AG10803 (cell line): ENCODE measurements at places on chromosomes 3 and 15.

DNA sequence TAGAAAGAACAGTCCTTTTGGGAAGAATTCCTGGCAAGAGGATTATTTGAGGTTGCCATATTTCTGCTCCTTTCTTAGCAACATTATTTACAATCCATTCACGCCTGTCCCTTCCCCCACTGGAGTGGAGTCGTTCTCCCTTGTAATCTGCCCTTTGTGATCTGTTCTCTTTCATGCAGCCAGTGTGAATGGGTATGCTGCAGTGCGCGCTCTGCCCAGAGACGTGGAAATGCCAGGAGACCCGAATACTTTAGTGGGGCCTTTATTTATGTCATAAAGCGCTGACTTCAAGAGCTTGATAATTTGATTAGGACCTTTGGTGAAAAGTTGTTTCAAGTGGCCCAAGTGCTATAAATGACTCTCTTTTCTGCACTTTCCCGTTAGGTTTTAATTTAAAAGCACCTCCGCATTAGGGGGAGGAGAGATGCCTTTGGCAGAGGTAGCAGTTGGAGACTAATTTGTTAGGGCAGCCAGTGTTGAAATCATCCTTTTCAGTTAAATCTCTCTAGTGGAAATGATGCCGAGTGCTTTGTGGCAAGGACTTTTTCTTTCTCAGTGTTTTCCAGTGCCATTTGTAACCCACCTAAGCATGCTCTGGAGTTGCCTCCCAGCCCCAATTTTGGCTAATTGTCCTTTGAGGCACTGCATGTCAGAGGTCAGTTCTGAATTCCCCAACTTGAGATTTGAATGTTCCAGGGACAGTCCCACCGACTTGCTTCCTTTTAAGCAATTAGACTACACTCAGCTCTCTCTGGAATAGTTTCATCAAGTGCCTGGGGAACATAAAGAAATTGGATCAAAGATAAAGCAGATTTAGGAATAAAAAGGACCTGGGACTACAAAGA, 52.4 kb downstream of the PSMD6 start:
- peak; percentile 31 for DNase-seq

DNA sequence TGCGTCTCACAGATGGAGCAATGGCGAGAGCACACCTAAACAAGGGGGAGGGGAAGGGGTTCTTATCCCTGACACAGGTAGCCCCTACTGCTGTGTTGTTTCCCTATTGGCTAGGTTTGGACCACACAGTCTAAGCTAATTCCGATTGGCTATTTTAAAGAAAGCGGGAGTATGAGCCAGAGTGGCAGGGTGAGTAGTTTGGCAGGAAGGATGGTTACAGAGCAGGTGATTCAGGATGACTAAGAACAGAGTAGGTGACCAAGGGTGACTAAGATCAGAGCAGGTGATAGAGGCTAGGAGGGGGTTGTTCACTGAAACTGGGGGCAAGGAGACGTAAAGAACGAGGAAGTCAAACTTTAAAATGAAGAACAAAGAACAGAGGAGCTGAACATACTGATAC, 511.8 kb downstream of the EDEM1 start:
- DNase-seq: no peak

- DNase-seq: no peak
Measured at GRCh38 chr3:34851137-34851536, 788.2 kb upstream of the ARPP21 start.

DNA sequence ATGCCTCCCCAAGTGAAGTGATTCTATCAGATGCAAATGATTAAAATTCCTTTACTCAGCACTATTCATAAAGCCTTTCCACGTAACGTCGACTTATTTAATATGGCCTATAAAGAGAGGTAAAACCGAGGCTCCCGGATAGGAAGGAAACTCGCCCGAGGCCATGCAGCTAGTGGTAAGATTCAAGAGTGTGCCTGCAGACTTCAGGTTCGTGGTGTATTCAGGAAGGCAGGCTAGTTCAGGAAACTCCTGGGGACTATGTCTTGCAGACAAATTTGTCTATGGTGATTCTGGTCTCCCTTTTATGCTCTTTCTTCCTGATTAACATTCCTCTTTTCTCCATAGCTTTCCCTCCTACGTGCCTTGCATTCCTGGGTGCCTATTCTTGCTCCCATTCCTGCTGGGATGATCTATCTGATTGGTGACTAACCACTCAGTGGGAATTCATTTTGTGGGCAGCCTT, 150.7 kb downstream of the SST start:
- peak; percentile 78 for DNase-seq

DNA sequence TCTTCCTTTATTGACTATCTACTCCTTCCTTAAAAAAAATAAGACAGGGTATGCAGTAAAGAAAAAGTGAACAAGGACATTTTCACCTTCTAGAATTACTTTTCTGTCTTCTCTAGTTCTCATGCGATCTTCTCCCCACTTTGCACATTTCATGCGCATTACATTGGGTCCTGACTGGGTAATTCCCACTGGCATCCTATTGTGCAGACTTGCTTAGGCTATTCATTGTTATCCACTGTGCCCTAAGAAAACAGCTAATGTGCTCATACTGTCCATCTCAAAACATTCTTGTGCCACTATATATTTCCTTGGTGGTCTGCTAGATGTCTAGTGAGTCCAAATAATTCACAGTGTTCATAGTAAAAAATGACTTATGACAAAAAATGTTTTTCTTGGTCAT, 447.4 kb upstream of the ROBO1 start:
- no peak for DNase-seq

DNA sequence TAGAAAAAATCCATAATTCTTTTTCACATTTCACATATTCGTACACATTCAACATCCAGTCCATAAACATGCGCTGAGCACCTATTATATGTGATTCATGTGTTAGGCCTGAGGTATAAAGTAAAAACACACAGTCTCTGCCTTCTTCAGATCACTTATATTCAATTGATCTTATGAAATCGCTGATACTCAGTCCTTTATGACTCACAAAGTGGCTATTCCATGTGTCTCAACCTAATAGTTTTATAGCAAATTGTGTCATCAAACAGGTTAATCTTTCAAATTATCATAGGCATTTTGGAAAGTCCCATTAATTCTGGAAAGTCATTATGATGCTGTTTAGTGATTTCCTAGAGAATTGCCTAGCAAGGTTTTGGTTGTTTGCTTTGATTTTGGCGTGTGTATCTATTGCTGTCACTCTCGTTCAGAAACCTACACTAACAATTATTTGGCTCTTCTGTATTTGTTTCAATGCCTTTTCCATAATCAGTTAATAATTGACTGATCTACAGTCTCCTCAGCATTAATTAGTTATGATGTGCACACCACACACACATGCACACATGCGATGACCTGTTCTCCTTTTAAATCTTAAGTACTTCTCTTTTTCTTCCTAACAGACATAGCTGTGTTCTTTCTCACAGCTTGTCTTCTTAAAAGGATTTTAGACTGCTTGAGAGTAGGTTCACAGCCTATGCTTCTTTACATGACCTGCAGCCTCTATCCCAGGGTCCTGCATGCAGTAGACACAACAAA, 353.1 kb downstream of the MECOM start:
- DNase-seq: no peak

DNA sequence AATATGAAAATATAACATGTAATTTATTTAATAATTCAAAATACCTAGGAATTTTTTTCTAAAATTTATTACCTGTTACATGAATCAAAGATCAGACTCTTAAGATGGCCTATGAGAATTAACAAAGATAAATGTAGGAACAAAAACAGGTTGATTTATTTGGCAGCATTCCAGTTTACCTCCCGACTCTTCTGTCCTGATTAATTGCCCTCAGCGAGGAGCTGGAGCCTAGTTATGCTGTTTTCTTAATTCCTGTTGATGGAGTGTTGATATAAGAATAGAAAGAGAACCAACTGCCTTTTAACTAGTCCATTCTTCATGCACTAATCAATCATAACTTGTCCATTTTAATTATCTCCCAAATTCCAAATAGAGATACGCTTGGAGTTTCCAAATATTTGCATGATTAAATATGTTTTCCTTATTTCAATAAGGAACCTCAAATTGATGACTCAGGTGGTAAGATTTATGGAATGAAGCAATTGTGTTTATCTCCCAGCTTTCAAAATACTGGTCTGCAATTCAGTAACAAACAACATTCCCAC, 10.6 kb upstream of the CPB1 start:
- no peak for DNase-seq

DNA sequence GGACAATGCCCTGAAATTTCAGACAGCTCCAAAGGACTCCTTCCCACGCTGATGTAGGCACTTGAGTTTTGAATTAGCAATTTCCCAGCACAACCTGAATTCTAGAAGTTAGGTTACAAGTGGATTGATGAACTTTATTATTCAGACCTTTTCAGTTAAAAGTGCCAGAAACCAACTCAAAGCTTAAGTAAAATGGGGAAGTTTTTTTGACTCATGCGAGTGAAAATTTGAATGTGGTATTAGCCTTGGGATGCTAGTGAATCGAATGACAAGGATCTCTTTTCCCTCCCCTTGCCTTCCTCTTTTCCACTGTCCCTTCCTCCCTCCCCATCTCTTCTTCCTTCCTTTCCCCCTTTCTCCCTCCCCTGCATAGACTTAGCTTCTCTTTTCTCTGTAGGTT, 295.1 kb upstream of the PROK2 start:
- no peak for DNase-seq

DNA sequence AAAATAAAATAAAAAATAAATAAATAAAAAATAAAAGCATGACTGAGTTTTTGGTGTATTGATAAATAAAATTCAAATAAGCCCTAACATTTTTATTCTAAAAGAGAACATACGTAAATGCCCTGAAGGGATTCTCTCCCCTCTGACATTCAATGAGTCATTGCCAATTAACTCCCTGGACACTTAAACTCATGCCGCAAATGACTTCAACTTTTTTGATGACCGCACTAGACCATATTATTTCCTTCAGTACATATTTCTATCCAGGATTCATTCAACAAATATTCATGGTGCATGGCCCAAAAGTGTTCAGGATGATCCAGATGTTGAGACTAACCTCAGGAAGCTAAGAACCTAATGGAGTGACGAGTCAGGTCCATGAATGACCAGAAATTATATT, 195.9 kb upstream of the LRRN1 start:
- DNase-seq: no peak

DNA sequence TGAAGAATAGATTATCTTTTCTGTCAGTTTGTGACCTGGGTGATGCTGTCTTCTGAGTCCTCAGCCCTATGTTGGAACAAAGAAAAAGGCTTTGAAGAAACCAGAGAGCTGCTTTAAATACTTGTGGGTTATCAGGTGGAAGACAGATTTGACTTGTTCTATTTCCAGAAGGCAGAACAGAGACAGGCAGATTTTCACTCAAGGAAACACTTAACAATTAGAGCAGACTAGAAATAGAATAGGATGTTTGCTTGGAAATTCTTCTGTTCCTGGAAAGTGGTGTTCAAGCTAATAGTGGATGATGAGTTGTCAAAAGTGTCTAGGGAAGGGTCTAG, 219.4 kb downstream of the UBE2E2 start:
- peak; percentile 6 for DNase-seq

- DNase-seq: no peak
Measured at GRCh38 chr3:187080799-187081450, 58.4 kb downstream of the RPL39L start.

GRCh38 chr3:162842549-162843216, 1346.1 kb downstream of the OTOL1 start:
- no peak for DNase-seq

- DNase-seq: no peak
Measured at GRCh38 chr3:64122476-64122875, 99.2 kb upstream of the PSMD6 start.

- DNase-seq: no peak
Measured at GRCh38 chr3:156368189-156368588, 186.7 kb downstream of the SSR3 start.

DNA sequence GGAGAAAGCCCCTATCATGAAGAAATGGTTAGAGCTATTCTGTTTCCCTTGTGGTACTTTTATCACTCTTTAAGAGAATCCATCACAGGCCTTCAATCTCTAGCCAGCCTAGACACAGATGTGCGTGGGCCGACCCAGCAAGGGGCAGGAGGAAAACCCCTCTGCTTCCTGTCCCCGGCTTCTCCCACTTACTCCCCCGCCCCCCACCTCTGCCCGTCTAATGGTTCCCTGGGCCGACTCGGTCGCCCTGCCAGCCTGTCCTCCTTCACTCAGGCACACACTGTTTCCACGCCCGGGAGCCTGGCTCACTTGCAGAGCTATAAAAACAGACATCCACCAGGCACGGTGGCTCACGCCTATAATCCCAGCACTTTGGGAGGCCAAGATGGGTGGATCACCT, 58.3 kb upstream of the TFRC start:
- DNase-seq: no peak

DNA sequence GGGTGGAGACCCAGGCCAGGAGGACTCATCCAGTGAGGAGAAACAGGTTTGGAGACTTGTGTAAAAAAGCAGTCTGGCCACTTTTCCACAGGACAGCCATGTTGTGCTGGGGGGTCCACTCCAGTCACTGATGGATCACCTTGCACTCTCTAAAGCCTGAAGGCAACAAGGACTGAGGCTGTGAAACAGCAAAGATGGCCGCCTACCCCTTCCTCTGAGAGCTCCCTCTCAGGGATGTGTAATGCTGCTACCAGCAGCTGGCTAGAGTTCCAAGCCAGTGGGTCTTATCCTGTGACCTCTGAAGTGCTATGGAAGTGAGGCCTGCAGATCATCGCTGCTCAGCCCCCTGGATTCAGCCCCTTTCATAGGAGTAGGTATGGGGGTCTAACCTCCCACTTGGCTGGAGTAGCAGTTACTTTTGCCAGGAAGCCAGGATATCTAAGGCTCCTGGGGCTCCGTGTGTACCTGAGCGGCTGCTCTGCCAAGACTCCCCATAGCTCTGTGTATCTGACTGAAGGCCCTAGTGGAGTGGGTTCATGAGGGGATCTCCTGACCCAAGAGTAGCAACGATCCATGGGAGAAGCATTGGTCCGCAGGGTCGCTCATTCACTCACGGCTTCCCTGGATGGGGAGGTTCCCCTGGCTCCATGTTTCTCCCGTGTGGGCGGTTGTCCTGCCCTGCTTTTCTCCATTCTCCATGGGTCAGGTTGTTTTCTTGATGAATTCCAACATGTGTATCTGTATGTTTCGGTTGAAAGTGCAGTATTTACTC, 69.9 kb upstream of the TNFSF10 start:
- DNase-seq: no peak

GRCh38 chr15:39095218-39095879, 485.5 kb upstream of the THBS1 start:
- no peak for DNase-seq

- DNase-seq: no peak
Measured at GRCh38 chr15:85871545-85871944, 76.8 kb upstream of the KLHL25 start.

DNA sequence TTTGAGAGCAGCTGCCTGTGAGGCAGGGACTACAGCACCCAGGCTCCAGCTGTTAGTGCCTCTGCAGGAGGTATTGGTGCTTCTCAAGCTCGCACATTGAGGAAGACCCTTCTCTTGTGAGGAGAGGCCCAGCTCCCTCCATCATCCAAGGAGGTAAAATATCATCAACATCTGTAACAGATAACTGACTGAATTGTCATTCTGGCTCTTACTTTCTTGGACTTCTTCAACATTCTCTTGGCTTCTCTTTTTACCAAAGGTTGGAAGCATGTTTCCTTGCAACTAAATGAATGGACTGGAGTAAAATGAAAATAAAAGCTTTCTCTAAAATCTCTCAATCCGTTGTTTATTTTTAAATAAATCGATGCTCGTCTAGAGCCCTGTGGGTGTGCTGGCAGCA, 53.1 kb upstream of the PXYLP1 start:
- no peak for DNase-seq
